ENCODE measurements at places on chromosomes 5 and 9. TPM values are rescaled to one million over a fixed set of nuclear protein-coding genes. Genes with fewer than 3 reads are reported as not detected.

- DNase-seq = no peak
Observed at GRCh38 chr9:91818225-91818585, 131.8 kb downstream of the ROR2 start.

DNA sequence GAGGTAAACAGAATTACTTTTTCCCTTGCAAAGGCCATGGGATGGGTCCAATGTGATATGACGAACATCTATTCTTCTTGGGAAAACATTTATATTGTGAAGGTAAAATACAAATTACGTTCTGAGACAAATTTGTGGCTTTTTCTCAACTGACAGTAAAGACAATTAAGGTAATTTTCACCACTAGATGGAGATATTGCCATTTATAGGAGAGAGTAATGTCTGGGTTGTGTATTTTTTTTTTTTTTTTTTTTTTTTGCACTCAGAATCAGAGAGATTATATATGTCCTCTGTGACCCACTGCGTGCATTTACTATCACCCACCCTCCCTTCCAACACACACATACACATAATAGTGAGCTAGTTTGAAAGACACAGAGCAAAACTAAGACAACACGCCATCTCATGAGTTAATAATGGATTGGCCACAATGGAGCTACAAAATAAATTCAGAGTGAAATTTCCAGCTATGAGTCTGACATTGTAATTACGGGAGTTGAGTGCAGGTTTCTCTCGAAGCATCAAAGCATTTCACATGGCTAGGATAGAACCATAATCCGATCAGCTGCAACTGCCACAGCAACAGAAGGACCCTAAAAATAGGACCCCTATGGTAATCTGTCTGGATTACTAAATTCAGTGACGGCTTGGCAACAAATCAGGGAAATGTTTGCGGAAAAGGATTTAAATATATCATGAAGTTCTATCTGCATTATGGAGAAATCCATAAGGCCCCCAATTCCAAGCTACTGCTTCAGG lies 49.2 kb downstream of the ANXA1 start:
- DNase-seq = no peak

- DNase-seq = peak; percentile 95
Observed at GRCh38 chr9:16028548-16028947, 475.7 kb downstream of the CCDC171 start.

DNA sequence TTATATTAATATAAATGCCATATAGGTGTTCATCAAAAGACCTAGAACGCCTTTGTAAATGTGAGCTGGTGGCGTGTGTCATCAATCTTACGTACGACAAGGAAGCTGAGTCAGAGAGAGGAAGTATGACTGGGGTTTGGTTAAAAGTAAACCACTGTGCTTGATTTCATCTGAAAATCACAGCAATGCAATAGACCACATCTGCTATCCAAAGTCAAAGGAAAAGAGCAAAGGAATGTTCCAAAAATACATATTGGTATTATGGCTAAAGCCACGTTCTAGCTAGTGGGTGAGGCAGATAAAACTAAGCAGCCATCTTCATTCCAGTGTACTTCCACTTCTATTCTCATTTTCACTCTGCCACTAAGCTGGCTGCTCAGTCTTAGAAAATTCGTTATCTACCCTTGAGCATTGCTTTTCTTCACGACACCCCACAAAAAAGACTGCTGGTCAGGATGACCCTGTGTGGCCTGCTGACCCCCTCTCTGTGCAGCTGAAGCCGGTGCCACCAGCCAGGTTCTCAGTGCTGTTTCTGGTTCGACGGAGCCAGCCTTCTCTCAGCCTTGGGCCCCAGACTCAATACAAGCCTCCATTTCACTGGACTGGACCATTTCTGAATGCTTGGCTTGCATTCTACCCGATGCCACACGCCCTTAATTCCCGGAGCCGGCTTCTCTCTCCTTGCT lies 23.8 kb downstream of the SHC3 start:
- peak; percentile 39 for DNase-seq

DNA sequence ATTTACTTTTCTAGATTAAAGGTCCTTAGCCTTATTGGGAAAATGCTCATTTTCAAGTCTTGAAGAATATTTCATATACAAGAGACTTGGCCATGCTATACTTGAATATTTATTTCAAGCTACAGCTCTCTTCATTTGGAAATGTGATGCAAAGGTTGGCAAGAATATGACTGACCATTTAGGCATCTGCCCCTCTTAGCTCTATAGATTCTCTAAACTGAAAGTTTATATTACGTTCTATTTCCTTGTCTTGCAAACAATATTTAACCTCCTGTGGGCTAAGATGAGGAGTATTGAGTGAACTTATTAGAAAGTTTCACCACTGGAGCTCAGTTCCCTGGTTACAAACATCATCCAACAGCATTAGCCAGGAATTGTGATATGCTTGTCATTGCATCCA lies 593.1 kb downstream of the MAT2B start:
- no peak for DNase-seq

SH2D3C gene
- total RNA-seq = not detected

Measured in MG63 (cell line).